Thymus (tissue), 14 donors: ENCODE measurements at places on chromosomes 5 and 9. TPM values are rescaled to one million over a fixed set of nuclear protein-coding genes. Genes with fewer than 3 reads are reported as not detected.

MEGF10 gene
- 1.1 TPM for total RNA-seq

DNA sequence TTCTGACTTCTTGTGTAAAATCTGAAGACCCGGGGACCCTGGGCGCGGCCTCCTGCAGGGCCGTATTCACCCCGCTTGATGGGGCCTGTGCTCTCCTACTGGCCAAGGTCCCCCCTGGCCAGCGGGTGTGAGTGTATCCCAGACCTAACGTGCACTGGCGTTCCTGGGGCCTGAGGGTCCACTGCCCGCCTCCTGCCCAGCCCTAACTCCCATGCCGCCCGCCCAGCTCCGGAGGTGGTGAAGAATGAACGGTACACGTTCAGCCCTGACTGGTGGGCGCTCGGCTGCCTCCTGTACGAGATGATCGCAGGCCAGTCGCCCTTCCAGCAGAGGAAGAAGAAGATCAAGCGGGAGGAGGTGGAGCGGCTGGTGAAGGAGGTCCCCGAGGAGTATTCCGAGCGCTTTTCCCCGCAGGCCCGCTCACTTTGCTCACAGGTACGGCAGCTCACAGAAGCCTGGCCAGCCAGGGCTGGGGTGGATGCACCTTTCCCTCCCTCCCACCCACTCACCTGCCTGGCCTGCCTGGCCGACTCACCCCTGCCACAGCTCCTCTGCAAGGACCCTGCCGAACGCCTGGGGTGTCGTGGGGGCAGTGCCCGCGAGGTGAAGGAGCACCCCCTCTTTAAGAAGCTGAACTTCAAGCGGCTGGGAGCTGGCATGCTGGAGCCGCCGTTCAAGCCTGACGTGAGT is 9.5 kb downstream of the GRK6 start:
- H3K36me3 ChIP-seq = peaks cover 86% of the 10 kb centered on the region
- no peak overlapping the region for H3K27ac ChIP-seq
- no peak overlapping the region for H3K4me3 ChIP-seq
- no peaks in the 10 kb centered on the region for H3K27me3 ChIP-seq
- no peak for DNase-seq
- H3K4me1 ChIP-seq = peaks cover 18% of the 10 kb centered on the region

GRCh38 chr5:7190712-7191250 is 205.2 kb upstream of the ADCY2 start:
- no peaks in the 10 kb centered on the region for H3K27me3 ChIP-seq
- no peaks in the 10 kb centered on the region for H3K36me3 ChIP-seq
- no peak overlapping the region for H3K4me3 ChIP-seq
- H3K4me1 ChIP-seq = no peaks in the 10 kb centered on the region

GRCh38 chr9:74672237-74672636 is 175.1 kb downstream of the RORB start:
- H3K4me1 ChIP-seq = no peaks in the 10 kb centered on the region
- no peaks in the 10 kb centered on the region for H3K27me3 ChIP-seq
- DNase-seq = no peak
- no peak overlapping the region for H3K27ac ChIP-seq
- no peak overlapping the region for H3K4me3 ChIP-seq

- peaks cover 12% of the 10 kb centered on the region for H3K4me1 ChIP-seq
- no peak overlapping the region for H3K4me3 ChIP-seq
- H3K36me3 ChIP-seq = no peaks in the 10 kb centered on the region
- no peak overlapping the region for H3K27ac ChIP-seq
- no peak for DNase-seq
Observed at GRCh38 chr5:116371935-116372334, 202.7 kb downstream of the SEMA6A start.
